ENCODE measurements at places on chromosomes 16 and 17.

DNA sequence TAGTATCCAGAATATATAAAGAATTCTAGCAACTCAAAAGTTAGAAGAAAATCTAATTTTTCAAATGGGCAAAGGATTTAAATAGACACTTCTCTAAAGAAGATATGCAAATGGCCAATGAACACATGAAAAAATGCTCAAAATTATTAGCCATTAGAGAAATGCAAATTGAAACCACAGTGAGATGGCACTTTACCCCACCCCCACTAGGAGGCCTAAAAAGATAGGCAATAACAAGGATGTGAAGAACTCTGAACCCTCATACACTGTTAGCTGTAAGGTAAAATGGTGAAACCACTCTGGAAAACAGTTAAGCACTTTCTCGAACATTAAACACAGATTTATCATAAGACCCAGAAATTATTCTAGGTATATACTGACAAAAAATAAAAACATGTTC, 71.4 kb upstream of the IRX6 start:
- DNase-seq, result no peak

- no peak for DNase-seq
Measured at GRCh38 chr16:169014-169413, 3.2 kb downstream of the HBM start.

DNA sequence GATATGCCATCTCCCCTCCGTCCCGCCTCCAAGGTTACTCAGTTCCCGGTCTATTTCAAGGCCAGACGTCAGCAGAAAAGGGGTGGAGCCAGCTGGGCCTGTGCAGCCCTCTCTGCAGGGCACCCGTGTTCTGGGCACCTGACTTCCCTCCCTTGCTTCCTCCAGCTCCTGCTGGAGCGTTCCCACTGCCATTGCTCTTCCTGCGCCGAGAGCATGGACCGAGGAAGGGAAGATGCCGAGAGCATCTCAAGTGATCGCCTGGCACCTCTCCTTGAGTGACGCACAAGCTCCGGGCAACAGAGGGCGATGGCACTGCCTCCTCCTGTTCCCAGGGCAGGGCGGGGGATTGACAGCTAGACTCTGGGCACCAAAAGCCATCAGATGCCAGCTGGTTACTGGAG, 29.4 kb upstream of the NAT9 start:
- DNase-seq, result no peak

DNA sequence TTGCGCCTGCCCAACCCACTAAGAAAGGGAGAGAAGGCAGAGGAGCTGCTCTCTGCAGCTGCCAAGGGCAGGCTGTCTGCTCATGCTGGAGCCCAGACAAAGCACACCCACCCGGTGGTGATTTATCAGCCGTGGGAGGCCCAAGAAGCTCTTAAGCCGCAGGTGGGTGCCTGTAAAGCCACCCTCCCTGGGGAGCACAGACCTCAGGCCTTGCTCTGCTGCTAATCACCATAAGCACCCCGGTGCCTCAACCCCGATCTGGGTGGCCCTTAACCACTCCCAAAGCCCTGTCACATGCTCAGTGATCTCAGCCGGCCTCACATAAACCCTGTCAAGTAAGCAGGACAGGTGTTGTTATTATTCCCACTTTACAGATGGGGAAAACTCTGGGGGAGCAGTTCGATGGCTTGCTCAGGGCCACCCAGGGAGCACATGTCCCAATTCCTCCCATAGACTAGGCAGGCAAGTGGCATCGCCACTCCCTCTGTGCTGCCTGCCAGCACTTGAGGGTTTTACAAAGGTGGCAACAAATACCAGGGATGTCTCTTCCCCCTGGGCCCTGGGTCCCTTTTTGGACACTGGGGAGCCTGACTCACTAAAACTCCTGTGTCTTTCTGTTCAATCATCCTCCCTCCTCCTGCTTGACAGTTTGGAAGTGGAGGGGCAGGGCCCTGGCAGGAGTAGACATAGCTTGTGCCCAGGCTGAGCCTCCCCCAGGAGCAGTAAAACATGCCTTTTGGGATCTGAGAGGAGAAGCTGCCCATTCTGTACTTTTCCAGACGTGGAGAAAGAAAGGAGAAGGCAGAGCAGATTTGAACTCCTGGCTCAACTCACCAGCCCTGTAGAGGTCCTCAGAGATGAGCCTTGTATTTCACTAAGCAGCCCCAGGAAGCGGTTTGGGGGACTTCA, 299.3 kb downstream of the SOX9 start:
- no peak for DNase-seq

DNA sequence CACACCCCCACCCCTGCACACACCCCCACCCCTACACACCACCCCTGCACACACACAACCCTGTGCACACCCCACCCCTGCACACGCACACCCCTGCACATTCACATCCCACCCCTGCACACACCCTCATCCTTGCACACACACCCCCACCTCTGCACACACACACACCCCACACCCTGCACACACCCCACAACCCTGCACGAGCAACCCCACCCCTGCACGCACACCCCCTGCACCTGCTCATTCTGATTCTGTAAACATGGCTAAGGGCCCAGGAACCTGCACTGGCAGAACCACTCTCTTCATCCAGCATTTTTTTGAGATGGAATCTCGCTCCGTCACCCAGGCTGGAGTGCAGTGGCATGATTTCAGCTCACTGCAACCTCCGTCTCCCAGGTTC, 18.1 kb downstream of the CHMP1A start:
- DNase-seq, result no peak

DNA sequence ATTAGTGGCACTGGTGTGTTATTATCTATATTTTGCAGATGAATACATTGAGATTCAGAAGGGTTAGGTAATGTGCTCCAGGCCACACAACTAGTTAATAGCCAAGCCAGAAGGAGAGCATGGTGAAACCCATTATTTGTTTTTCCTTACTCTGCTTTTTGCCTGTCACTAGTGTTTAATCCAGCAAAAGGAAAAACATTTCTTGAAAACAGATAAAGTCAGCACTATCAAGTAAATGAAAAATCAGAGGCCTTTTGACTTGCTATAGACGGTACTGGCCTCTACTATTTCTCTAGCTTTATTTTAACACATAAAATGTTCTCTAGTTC, 4.8 kb downstream of the PITPNC1 start:
- no peak for DNase-seq

- DNase-seq, result no peak
Measured at GRCh38 chr17:15232517-15232915, 32.6 kb downstream of the PMP22 start.

- no peak for DNase-seq
Measured at GRCh38 chr17:7611635-7612293, 2.9 kb downstream of the FXR2 start.

DNA sequence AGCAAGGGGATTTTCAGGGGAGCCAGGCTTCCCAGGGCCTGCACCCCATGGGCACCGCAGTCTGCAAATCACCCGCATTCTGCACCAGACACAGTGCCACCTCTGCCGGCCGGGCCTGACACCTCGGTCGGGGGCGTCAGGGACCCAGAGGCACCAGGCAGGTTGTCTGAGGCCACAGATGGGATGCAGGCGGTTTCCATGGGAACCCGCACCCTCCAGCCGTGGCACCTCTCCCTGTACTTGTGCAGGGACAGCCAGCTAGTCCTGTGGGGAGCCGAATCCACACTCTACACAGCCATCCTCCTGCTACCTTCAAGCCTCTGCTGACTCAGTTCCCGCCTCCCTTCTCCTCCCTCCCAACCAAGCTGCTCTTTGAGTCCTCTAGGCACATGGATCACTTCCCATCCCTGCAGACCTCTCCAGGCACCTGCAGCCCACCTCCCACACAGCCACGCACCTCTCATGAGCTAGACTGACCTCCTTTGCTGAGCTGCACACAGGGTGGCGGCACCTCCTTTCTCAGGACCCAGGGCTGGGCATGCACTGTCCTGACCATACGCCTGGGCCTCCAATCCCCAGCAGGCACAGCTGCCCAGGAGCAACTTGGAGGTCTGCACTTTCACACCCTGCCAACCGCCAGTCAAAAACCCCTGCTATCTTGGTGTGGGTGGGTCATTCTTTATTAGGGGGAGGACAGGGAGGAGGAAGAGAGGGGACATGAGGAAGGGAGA, 119.5 kb downstream of the C16orf78 start:
- DNase-seq, result no peak

DNA sequence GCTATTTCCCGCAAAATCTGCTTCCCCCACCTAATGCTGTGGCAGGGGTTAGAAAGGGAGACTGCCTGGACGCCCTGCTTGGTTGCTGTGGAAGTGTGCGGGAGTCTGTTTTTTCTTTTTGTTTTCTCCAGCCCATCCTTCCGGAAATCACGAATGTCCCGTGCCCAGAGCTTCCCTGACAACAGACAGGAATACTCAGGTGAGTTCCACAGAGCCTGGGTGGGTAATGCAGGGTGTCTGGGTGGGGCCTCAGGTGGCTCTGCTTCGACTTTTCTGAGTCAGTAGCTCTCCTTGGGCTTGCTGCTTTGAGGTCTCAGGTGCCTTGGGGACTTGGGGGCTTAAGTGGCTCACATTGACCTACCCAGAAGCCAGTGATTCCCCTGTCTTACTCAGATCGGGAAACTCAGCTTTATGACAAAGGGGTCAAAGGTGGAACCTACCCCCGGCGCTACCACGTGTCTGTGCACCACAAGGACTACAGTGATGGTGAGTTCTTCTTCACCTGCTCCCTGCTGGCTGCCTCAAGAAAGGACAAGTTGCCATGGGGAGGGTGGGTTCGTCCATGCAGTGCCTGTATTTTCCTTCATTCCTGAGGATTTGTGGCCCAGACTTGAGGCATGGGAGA, 11.4 kb downstream of the LIMD2 start:
- DNase-seq, result no peak

DNA sequence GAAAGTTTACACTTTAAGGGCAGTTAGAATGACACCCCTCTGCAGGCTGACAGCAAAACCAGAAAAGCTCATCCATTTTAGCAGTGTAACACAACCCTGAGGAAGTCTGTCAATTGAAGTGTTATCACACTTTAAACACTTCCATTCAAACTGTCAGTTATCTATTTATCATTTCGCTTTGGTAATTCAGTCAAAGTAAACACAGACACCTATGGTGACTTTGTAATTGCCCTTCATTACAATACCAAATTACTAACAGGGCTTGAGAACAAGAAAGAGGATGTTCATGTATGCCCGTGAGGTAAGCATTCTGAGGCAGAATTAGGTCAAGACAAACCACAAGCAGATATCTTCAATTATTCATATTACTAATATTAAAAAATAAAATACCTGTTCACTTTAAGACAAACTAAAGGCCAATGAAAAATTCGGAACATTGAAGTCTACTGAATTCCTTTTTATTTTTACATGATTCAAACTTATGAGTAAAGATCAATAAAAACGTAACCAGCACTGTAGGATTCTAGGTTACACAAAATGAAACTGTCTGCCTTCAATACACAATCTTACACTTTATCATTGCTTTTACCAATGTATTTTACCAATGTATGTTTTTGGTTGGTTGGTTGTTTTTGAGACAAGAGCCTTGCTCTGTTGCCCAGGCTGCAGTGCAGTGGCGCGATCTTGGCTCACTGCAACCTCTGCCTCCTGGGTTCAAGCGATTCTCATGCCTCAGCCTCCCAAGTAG, 57.1 kb downstream of the BRIP1 start:
- no peak for DNase-seq

- no peak for DNase-seq
Measured at GRCh38 chr17:65514082-65514481, 47.4 kb downstream of the AXIN2 start.

GRCh38 chr17:47162013-47162622, 27.0 kb downstream of the CDC27 start:
- no peak for DNase-seq

DNA sequence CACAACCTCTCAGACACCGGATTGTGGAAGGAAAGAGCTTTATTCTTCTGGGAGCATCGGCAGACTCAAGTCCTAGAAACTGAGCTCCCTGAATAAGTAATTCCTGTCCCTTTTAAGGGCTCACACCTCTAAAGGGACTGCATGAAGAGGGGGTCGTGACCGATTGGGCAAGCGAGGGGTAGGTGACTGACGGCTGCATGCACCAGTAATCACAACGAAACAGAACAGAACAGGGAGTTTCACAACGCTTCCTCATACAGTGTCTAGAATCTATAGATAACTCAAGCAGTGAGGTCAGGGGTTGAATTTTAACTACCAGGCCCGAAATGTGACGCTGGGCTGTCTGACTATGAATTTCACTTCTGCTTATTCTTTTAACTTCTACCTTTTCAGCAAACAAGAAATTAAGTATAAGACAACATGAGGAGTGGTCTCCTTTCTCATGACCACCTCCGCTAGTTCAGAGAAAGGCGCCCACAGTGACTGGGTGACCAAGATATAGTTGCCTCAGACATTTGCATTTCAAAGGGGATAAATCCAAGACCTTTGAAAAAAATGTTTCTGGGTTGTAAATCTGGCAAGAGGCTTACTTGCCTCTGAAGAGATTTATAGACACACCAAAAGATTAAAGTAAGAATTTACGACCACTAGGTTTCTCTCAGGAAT, 88.4 kb upstream of the ATF7IP2 start:
- DNase-seq, result no peak

DNA sequence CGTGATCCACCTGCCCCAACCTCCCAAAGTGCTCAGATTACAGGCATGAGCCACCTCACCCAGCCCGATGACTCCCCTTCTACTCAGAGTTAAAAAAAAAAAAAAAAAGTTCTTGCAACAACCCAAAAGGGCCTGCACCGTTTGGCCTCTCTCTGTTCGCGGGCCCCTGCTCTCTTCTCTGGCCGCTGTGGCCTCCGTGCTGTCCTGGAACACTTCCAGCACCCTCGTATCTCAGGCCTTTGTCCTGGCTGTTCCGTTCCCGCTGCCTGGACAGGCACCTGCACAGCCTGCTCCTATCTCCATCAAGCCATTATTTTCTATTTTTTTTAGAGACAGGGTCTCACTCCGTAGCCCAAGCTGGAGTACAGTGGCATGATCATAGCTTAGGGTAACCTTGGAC, 10.8 kb downstream of the MYO1C start:
- DNase-seq, result no peak
